Endothelial cell of umbilical vein (primary cell): ENCODE measurements at places on chromosomes 2 and 18. TPM values are rescaled to one million over a fixed set of nuclear protein-coding genes. Genes with fewer than 3 reads are reported as not detected.

KIF1A gene
- total RNA-seq: 0.64 TPM in 1 of 2 replicates, not detected in the other

FBXO41 gene
- total RNA-seq: 1.2 and 1.5 TPM in 2 replicates

FIGN gene
- 6.6 and 8.1 TPM in 2 replicates for total RNA-seq

PLEKHH2 gene
- total RNA-seq: 0.58 and 1.1 TPM in 2 replicates

SERPINB10 gene
- total RNA-seq: not detected in 2 replicates

DUSP11 gene
- 25.3 and 27.0 TPM in 2 replicates for total RNA-seq

LRATD1 gene
- total RNA-seq: not detected in 2 replicates

SIX3 gene
- not detected in 2 replicates for total RNA-seq

INHBB gene
- 0.67 and 1.8 TPM in 2 replicates for total RNA-seq

G6PC2 gene
- not detected in 2 replicates for total RNA-seq

DYSF gene
- total RNA-seq: 134 and 152 TPM in 2 replicates

DNAJC5G gene
- total RNA-seq: 0.16 and 0.77 TPM in 2 replicates

C2orf15 gene
- not detected in 2 replicates for total RNA-seq
